Naive thymus-derived CD4-positive, alpha-beta T cell (primary cell): ENCODE measurements at places on chromosomes 16 and 17. TPM values are rescaled to one million over a fixed set of nuclear protein-coding genes. Genes with fewer than 3 reads are reported as not detected.
A peak's percentile ranks its signal among the peaks of the same experiment; 100 is the strongest.

DNA sequence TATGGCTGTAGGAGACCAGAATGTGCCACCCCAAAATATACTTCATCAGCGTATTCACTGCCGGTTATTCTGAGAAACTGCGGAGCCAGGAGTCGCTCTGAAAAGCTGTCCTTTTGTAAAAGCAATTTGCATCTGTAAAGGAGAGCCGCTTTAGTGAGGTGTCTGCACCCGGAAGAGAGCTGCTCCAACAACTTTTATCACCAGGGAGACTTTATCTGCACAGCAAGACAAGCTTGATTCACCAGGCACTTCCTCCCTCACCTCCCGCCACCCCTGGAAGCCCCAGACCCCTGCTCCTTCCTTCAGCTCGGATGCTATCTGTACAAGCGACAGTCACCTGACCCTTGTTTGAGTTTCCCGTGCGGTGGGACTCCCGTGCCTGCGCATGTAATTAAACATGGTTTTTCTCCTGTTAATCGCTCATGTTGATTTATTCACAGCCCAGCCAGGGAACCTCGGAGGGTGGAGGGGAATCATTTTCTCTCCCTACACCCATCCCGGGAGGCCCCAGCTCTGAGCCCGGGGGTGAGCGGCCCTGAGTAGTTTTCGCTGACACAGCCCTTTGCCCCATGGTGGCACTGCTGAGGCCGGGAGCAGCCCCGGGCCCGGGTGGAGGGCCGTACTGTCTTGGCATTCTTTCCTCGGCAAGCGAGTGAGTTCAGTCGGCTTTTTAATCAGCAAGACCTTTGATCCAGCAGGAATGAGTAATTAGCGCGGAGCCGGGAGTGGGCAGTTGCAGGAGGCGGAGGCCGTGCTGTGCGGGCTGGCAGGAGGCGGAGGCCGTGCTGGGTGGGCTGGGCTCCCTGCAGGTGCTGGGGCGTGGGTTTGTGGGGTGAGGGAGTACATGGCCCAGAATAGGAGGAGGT lies 222.7 kb upstream of the CIBAR2 start:
- H3K27me3 ChIP-seq: no peaks in the 10 kb centered on the region
- no peaks in the 10 kb centered on the region for H3K36me3 ChIP-seq
- H3K27ac ChIP-seq: peak overlapping the region; percentile 69
- H3K4me3 ChIP-seq: peak overlapping the region; percentile 51

DNA sequence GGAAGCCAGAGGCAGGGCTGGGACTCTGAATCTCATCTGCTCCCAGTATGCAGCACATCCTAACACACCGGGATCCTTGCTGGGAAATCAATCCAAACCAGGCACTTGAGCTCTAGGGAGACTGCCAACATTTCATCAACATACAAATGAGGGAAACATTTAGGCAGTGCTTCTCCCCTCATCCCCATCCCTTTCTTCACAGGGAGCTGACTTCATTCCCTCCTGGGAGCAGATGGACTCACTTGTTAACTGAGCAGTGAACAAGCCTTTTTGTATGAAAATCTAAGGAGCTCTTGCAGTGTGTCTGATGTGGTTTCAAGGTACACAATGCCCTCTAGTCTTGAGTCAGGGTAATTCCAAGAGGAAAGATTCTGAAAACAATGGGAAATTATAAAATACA lies 96.3 kb downstream of the TMEM114 start:
- H3K27ac ChIP-seq: no peak overlapping the region
- no peak for DNase-seq
- H3K36me3 ChIP-seq: no peaks in the 10 kb centered on the region
- no peaks in the 10 kb centered on the region for H3K4me1 ChIP-seq
- no peak overlapping the region for H3K4me3 ChIP-seq

DNA sequence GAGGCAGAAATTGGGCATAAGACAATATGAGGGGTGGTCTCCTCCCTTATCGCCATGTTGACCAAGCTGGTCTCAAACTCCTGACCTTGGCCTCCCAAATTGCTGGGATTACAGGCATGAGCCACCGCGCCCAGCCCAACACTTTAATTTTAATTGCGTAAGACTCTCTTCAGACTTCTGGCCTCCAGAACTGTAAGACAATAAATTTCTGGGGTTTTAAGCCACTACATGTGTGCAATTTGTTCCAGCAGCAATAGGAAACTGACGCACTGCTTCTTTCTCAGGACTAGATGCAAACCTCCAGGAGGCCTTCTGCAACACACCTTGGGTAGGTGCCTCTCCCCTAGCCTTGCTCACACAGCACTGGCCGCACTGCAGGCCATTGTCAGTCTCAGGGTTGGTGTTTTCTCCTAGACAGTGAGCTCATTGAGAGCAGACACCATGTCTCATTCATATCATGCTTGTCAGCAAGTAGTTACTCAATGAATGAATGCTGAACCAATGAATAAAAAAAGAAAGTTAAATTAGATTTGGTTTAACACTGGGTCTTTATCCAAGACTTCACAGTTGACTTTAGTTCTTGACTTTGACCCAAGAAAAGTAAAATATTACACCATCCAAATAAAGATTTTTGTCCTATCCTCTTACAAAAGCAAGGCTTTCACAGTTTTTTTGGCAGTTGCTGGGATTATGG lies 5.5 kb upstream of the ACSF2 start:
- peak overlapping the region; percentile 72 for H3K27ac ChIP-seq
- H3K36me3 ChIP-seq: no peaks in the 10 kb centered on the region
- H3K4me1 ChIP-seq: peaks cover 15% of the 10 kb centered on the region

DNA sequence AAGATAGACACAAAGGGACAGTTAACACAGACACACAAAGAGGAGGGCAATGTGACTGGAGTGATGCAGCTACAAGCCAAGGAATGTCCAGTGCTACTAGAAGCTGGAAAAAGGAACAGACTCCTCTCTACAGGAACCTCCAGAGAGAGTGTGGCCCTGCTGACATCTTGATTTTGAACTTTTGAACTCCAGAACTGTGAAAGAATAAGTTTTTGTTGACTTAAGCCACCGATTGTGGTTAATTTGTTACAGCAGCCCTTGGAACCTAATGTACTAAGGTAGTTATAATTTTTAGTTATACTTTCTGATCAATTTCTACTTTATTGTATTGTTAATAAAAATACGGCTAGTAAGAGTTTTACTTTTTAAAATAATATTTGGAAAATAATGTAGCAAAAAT lies 129.1 kb downstream of the MYO1D start:
- no peaks in the 10 kb centered on the region for H3K27me3 ChIP-seq
- no peak for DNase-seq
- no peaks in the 10 kb centered on the region for H3K36me3 ChIP-seq
- no peak overlapping the region for H3K4me3 ChIP-seq
- no peak overlapping the region for H3K27ac ChIP-seq
- H3K4me1 ChIP-seq: no peaks in the 10 kb centered on the region

- peak; percentile 74 for DNase-seq
- peak overlapping the region; percentile 77 for H3K4me3 ChIP-seq
- H3K27me3 ChIP-seq: no peaks in the 10 kb centered on the region
- peak overlapping the region; percentile 83 for H3K27ac ChIP-seq
Observed at GRCh38 chr17:489758-490329, 137.2 kb upstream of the RPH3AL start.

SERPINF2 gene
- total RNA-seq: 0.75 and 1.1 TPM in 2 replicates

- H3K4me1 ChIP-seq: no peaks in the 10 kb centered on the region
- H3K4me3 ChIP-seq: no peak overlapping the region
- no peaks in the 10 kb centered on the region for H3K36me3 ChIP-seq
- no peaks in the 10 kb centered on the region for H3K27me3 ChIP-seq
- H3K27ac ChIP-seq: no peak overlapping the region
Observed at GRCh38 chr17:66383333-66383732, 80.9 kb downstream of the PRKCA start.

DNA sequence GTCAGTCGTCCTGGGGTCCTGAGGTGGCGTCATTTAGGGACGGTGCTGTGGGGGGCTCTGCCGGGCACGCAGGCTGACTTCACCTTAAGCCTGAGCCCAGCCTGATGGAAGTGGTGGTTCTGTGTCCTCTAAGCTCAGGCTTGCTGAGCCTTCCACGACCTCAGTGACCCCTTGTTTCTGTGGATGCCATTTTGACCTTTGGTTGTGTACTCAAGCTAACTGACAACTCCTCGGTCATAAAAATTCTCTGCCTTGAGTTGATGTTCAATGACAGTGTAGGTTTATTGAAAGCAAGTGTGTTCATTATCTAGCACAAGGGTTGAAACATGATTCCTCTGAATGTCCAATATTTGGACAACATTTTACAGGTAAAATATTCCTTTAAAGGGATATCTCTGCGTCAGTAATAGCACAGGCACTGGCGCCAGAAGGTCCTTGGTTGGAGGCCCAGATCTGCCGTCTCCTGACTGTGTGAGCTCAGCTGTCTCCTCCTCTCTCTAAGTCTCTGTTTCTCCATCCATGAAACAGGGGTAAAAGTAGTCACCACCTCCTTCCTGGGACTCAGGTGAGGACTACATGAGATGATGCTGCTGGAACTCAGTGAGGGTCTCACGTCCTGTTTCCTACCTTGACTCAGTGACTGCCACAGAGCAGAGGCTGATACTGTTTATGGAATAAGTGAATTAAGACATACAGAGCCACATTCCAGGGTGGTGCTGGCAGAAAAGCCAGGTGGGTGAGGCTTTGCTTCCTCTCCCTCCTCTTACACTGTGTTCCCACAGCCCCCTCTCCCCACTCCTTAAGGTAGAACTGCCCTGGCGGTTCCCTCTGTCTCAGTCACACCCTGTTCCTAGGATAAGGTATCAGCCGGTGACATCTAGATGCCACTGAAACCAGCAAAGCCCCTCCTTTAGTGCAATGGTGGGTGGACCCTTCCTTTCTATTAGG lies 75.7 kb downstream of the IRF8 start:
- H3K36me3 ChIP-seq: no peaks in the 10 kb centered on the region
- no peaks in the 10 kb centered on the region for H3K4me1 ChIP-seq
- DNase-seq: no peak
- no peaks in the 10 kb centered on the region for H3K27me3 ChIP-seq

DNA sequence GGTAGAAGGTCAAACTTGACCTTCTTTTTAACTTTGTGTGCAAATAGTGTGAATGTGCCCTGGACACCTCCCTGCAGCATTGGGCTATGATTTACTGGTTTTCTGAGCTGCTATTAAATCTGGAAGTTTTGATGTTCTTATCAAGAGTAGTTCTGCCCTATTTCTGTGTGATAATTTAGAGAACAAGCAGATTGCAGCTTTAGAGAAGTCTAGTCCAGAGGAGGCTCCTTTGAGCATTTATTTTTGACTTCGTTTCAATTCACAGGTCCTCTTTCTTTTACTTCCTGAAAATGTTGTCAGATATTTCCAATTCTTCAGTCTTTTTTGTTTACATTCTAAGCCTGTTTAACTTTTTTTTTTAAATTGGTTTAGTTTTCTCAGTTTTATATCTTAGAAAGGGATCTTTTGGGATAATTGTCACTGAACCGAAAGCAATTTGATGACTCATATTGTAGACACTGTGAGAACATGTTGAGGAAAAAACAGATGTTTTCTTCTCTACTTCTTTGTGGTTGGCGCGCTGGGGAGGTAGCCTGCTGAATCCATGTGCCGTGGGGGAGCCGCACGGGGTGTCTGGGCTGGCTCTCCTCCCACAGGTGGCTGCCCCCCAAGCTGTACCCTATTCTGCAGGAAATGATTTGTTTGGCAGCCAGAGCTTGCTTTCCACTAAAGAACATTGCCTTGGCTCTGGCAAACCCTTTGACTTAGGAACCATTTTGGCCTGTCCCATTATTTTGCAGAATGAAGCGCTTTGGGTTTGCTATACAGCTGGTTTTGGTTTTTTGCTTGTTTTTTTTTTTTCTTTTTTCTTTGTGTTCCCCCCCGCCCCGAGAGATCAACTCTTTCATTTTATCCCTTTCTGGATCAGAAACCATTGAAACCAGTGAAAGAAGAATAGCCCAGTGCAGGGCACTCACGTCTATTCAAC lies 53.4 kb downstream of the MFSD11 start:
- H3K36me3 ChIP-seq: no peaks in the 10 kb centered on the region
- H3K27me3 ChIP-seq: no peaks in the 10 kb centered on the region
- H3K27ac ChIP-seq: no peak overlapping the region
- H3K4me1 ChIP-seq: peaks cover 9% of the 10 kb centered on the region
- H3K4me3 ChIP-seq: no peak overlapping the region
- peak; percentile 54 for DNase-seq

DNA sequence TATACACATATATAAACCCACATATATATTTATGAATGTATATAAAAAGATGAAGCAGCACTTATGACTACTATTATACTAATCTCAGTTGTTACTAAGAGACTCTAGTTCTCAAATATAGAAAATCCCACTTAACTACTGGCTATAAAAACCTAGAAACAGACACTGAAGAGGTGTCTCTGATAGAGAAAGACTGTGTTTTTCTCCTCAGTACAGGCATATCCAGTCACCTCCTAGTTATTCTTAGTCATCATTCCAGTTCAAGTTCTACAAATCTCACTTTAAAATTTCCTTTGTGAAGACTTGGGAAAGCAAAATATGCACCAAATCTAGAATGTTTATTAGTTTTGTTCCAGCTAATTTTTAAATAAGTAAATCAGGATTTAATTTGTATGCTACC lies 93.9 kb downstream of the STH start:
- no peaks in the 10 kb centered on the region for H3K27me3 ChIP-seq
- H3K4me3 ChIP-seq: no peak overlapping the region
- DNase-seq: no peak

EXOC7 gene
- total RNA-seq: 197 TPM

TP53 gene
- total RNA-seq: 57.9 TPM

- H3K4me1 ChIP-seq: no peaks in the 10 kb centered on the region
- H3K27ac ChIP-seq: no peak overlapping the region
- no peak overlapping the region for H3K4me3 ChIP-seq
- no peaks in the 10 kb centered on the region for H3K36me3 ChIP-seq
Observed at GRCh38 chr17:43326490-43327275, 72.1 kb upstream of the ARL4D start.
